Stimulated activated CD4-positive, alpha-beta T cell treated with anti-CD3 and anti-CD28 coated beads, Interleukin-4, amount 100 ng/mL, for 24 hours (primary cell): ENCODE measurements at places on chromosomes 11 and 22.

DNA sequence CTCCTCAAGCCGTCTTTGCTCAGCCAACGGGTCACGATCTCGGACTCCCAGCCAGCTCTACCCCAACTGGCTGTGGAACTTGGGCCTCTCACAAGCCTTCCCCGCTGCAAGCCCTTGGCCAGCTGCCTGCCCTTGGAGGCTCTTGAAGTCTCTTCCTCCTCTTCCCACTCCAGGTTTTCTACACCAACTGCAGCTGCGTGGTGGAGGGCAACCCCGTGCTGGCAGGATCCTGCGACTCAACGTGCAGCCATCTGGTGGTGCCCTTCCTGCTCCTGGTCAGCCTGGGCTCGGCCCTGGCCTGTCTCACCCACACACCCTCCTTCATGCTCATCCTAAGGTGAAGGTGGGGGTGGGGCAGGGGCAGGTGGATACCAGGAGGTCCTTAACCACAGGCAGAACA, 40.5 kb upstream of the TPBGL start:
- DNase-seq = no peak

DNA sequence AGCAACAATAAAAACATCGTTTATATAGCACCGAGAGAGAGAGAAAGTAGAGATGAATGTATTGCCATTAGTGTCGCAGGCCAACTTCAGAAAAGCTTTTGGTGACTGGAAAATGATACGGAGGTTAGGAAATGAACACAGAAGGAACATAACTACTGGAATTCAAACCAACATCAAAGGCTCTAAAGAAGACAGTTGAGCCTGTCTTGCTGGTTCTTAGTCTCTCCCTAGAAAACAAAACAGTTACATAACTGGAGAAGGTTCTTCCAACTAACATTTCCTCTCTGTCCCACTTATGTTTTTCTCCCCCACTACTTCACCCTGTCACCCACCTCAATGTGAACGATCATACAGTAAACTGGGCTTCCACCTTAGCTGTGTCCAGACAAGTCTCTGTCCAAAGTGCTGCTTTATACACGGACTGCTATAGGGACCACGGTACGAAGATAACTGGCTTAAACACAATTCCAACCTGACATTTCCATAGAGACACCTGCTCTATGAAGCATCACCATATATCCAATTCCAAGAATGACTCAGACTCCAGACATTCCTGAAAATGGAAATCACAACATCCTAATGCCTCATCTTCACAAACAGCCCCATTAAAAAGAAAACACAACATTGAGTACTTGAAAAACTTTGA, 85.2 kb upstream of the ARHGAP32 start:
- no peak for DNase-seq

- DNase-seq = no peak
Measured at GRCh38 chr11:120184946-120185705, 25.7 kb upstream of the OAF start.

- no peak for DNase-seq
Measured at GRCh38 chr11:34977089-34977912, 60.9 kb downstream of the PDHX start.

DNA sequence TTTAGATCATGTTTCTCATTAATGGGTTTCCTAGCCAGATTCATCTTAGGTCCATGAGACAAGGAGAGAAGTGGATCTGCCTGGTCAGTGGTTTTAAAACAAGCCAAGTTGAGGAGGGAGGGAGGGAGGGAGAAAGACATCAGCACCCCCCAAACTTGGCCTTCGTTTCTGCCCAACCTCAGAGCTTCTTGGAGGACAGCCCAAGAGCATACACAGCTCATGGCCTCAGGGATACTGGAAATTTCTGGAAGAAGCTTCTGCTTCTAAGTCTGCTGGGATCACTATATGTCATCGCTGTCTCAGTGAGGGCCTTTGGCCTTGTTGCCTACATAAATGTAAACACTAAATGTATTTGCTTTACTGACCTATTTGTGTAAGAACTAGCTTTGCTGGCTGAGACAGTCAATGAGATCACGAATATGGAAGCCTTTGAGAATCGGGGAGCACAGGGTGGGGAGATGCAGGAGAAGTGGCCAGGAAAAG, 375.1 kb downstream of the BUD13 start:
- DNase-seq = no peak

GRCh38 chr22:38718414-38718813, 12.7 kb downstream of the GTPBP1 start:
- no peak for DNase-seq

DNA sequence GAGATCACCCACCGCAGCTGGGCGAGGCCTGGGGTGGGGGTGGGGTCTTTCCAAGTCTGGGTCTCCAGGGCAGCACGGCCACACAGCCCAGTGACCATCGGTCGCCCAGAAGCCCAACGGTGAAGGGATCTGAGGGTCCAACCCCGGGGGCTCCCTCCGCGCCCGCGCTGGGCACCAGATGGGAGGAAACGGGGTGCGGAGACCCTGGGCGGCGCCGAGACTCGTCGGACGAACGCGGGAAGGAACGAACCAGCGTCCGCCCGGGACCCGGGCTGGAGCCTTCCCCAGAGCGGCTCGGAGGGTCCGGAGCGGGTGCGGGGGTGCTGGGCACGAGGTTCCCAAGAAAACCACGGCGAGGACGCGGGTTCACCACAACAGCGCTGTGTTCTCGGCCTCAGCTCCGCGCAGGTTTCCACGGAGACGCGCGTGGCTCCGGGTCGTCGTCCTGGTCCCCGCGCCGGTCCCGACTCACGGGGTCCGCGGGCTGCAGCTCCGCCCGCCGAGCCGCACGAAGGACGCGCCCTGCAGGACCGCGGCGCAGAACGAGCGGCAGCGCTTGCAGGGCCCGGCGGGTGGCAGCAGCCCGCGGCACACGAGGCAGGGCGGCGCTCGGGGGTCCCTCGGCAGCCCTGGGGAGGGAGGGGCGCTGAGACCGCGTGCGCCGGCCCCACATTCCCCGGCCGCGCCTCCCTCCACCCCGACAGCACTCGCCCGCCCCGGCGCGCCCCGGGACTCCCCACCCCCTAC, 2.3 kb upstream of the IL17REL start:
- DNase-seq = no peak

GRCh38 chr22:41971431-41971830, 2.2 kb downstream of the SEPTIN3 start:
- DNase-seq = no peak

- DNase-seq = no peak
Measured at GRCh38 chr22:30944986-30945385, 23.6 kb downstream of the MORC2 start.

DNA sequence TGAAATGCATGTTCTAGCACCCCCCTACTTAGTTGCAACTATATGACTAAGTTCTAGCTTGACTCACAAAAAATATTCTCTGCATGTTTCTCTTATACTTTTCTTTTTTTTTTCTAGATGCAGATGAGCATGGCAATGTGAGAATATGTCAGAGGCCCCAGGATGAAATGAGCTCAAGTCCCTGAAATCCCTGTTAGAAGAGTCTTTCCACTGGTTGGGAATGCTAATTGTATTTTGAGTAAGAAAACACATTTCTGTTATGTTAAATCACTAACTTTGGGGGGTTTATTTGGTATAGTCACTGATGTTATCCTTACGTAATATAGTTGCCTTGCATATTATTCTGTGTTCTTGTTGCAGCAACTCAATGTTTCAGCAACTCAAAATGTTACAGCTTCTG, 306.1 kb upstream of the CCDC179 start:
- DNase-seq = no peak

GRCh38 chr22:20238901-20239675, 29.0 kb downstream of the RTN4R start:
- DNase-seq = no peak
